Fibroblast of lung (primary cell): ENCODE measurements at places on chromosomes 16 and 17.
A peak's percentile ranks its signal among the peaks of the same experiment; 100 is the strongest.

- DNase-seq, result peak; percentile 64
These were observed 21.9 kb upstream of the CDH5 start for GRCh38 chr16:66344533-66345145.

GRCh38 chr16:4309833-4310266 is 6.0 kb upstream of the GLIS2 start:
- DNase-seq, result peak; percentile 82

GRCh38 chr16:58284469-58284868 is 10.4 kb downstream of the PRSS54 start:
- no peak for DNase-seq

- DNase-seq, result no peak
These were observed 21.4 kb downstream of the MYBBP1A start for GRCh38 chr17:4533523-4534504.

DNA sequence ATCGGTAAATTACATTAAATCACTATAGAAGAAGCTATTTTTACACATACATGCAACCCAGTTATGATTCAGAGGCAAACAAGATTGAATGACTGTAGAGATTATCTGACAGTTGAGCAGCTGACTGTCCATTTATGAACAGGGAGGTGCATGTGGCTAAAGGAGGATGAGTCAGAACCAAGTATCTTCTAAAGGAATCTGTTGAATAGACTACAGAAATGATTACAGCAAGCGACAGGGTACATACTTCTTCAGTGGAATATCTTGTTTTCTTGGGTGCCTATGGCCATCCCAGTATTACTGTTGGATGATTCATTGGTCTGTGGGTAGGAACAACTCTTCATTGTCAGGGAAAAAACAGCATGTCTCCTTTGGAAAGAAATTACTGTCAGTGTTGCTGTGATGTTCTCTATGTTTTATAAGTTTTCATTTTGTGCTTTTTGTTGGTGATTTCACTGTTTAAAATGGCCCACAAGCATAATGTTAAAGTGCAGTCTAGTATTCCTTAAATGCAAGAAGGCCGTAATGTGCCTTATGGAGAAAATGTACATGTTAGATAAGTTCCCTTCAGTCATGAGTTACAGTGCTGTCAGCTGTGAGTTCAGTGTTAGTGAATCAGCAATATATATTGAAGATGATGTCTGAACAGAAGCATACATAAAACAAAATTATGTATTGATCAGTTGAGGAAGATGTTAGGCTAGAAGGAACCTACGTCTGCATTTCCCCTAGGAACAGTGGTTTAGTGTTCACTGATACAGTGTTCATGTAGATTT is 27.0 kb downstream of the CBFB start:
- DNase-seq, result peak; percentile 89

- no peak for DNase-seq
These were observed 333.8 kb downstream of the HAPSTR1 start for GRCh38 chr16:9425236-9425635.

DNA sequence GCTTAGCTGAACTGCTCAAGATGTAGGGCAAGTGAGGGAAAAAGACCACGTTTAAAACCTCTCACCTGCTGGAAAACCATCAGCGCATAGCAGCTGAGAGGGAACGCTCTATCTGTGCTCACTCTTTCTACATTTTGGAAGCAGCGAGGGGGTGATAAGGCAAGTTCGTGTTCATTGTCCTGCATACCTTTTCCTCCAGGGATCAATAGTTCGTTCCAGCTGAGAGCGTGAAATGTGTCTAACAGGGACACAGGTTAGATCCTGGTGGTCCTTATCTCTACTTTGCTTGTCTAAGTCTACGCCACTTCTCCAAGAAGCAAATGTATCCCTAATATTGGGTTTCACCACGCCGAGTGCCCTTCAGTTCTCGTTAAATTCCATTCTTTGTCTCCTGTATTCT is 183.5 kb upstream of the ZFHX3 start:
- DNase-seq, result no peak

- no peak for DNase-seq
These were observed 255.3 kb upstream of the PMFBP1 start for GRCh38 chr16:72427051-72427782.

DNA sequence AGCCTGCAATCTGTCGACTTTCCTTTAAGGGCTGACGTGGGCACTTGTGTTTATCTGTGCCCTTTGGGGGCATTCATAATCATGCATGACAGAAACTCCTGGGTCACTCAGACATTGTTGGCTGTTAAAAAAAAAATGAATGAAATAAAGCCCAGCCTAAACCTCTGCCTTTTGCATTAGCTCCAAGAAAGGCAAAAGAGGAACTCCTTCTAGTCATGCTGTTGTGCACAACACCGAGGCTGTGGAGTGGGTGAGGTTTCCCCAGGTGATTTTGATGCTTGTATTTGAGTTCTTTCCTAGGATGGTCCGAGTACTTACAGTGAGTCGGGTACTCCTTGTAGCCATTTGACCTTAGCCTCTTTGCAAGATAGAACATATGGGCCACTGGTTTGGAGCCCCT is 49.6 kb upstream of the IRX6 start:
- no peak for DNase-seq

DNA sequence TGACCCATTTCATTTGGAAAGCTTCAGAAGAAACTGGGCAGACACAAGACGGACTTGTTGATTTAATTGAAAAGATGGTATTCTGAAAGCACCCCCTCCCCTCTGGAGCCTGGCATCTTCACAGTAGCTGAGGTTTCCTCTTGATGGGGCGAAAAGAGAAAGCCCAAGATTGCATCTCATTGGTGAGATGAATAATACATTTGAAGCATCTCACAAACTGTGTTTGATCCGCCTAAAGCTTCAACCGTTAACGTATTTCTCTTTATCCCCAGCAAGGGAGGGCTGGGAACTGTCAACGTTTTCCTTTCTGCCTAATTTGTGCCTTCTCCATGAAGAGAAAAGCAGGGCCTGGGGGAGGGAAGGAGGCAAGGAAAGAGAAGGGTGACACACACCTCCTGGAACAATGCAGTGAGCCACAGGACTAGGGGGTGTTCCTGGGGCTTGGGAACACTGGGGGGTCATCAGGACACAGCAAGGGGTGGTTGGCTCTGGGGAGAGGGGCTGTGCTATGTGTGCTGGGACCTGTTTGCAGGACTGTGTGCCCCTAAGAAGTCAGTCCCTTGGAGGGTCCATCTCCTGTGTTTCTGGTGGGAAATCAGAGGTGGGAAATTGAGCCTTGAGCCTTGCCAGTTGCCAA is 18.5 kb upstream of the PIPOX start:
- no peak for DNase-seq

GRCh38 chr16:57960826-57961472 is 10.0 kb downstream of the CNGB1 start:
- no peak for DNase-seq

GRCh38 chr17:80307994-80308691 is 47.5 kb downstream of the RNF213 start:
- no peak for DNase-seq

DNA sequence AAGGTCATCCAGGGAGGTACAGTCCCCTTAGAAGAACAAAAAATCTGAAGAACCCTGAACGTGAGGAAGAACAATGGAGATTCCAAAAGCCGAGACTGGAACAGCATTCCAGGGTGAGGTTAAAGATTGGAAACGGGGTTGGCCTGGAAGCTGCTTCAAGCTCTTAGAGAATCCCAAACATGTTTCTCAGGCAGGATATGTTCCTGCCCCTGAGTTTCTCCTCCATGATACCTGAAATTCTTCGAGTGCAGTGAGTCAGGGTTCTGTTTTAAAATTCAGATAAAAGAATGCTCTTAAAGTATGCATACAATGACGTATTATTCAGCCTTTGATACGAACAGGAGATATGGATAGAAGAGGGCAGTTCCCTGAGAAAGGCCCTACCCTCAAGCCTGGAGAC is 293.1 kb downstream of the HS3ST3B1 start:
- DNase-seq, result no peak

DNA sequence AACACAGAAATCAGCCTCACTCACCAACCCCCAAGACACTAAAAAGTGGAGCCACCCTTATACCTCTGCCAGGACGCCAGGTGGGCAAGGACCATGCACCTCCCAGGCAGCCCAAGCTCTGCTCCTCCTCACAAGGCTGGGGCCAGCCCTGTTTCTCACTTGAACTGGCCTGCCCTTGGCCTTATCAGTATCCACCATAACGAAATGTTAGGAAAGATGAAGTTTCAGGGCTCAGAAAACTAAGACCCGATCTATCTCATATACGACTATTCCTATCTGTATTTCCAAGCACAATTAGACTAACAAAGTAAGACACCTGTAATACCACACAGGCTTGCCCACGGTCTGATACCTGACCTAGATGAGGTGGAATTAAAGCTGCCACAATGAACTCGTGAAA is 6.9 kb downstream of the FBXO31 start:
- no peak for DNase-seq

- DNase-seq, result peak; percentile 27
These were observed 49.9 kb upstream of the CDR2 start for GRCh38 chr16:22424161-22424937.
